Peyer's patch (tissue), 4 donors: ENCODE measurements at places on chromosomes 6 and 20. TPM values are rescaled to one million over a fixed set of nuclear protein-coding genes. Genes with fewer than 3 reads are reported as not detected.

- no peak overlapping the region for H3K27ac ChIP-seq
Observed at GRCh38 chr20:46334303-46334904, 26.1 kb upstream of the CDH22 start.

CRYBG1 gene
- total RNA-seq: 60.2 TPM

DNA sequence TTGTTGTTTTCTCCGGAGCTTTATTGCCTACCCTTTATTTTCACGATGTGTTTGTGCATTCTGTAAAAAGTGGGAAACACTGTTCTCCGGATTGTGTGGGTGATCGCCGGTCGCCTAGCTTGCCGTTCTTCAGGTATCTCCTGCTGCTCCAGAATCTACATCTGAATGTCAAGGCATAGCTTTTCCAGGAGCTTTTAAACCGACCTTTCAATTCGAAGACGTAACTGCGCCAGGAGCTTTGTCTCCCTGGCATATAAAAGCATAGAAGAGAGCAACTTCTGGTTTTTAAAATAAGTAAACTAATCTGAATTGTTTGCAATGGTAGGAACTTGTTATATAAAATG is 96.0 kb downstream of the HFE start:
- no peak overlapping the region for H3K27ac ChIP-seq
- DNase-seq: no peak
- H3K36me3 ChIP-seq: no peaks in the 10 kb centered on the region
- no peaks in the 10 kb centered on the region for H3K27me3 ChIP-seq

PKIB gene
- total RNA-seq: 119 TPM

DNA sequence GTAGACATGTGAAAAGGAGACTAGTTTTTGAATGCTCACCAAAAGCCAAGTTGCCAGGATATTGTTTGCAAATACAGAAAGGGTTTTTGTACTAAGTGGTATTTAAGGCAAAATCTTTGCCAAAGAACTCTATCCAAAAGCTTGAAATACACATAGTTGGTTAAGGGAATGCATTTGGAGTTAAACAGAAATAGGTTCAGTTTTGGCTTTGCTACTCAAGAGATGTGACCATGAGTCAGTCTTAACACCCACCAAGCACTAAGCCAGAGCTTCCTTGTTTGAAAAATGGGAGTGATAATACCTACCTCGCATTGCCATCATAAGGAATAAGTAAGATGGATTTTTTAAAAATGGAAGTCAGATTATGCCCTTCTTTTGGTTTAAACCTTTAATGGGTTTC is 191.7 kb upstream of the LAMP5 start:
- H3K4me3 ChIP-seq: no peak overlapping the region
- no peaks in the 10 kb centered on the region for H3K27me3 ChIP-seq
- H3K36me3 ChIP-seq: no peaks in the 10 kb centered on the region
- DNase-seq: no peak

DNA sequence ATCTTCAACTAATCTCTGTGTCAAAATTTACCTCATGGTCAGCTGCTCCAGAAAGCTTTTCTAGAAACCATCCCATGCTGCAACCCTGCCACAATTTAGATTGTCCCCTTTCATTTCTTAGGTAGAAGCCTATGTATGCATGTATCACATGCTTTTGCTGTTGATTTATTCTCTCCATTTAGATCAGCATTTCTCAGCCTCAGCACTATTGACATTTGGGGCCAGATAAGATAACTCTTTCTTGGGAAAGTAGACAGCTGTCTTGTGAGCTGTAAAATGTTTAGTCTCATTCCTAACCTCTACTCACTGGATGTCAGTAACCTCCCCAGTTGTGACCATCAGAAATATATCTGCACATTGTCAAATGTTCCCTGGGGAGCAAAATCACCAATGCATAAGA is 99.0 kb downstream of the PLCB1 start:
- no peak overlapping the region for H3K27ac ChIP-seq
- no peak for DNase-seq
- H3K27me3 ChIP-seq: no peaks in the 10 kb centered on the region
- H3K36me3 ChIP-seq: no peaks in the 10 kb centered on the region
- no peak overlapping the region for H3K4me3 ChIP-seq

GRCh38 chr6:39059496-39060310 is 11.1 kb downstream of the GLP1R start:
- H3K27ac ChIP-seq: no peak overlapping the region
- no peaks in the 10 kb centered on the region for H3K4me1 ChIP-seq
- no peak overlapping the region for H3K4me3 ChIP-seq
- DNase-seq: no peak

GRCh38 chr6:114042267-114043016 is 71.5 kb upstream of the HDAC2 start:
- no peaks in the 10 kb centered on the region for H3K4me1 ChIP-seq
- no peak overlapping the region for H3K4me3 ChIP-seq
- no peaks in the 10 kb centered on the region for H3K27me3 ChIP-seq
- H3K27ac ChIP-seq: no peak overlapping the region
- no peak for DNase-seq

DNA sequence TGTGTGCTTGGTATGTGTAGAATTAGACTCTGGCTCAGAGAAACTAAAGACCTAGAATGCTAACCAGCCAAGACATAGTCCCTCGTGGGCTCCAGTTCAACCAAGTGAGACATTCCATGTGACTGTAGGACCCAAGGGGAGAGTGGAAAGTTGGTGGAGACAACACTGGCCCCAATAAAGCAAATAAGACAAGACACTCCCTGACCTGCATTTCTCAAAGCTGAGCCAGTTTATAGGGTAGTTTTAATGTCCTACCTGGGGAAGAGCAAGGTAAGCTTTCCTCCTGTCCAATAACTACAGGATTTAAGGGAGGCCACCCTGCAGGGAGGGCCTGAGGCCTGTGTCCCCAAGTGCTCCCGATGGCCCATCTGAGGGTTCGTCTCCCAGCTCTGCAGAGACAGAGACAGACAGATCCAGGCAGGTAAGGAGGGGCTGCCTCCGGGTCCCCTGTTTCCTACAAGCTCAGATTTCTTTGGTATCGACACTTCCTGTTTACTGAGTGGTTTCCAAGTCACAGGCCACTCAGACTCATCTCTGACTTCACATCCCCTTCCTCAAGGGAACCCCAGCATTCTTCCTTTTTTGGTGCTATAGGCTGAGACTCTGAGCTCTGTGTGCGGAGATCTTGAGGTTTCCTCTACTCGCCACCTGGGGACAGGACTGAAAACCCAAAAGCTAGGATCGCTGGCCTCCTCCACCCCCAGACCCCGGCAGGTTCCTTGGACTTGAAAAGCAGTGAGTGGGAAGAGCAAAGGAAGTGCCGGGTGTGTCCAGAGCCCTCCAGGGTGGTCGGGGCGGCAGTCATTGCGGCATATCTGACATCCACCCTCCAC is 92.4 kb downstream of the PRND start:
- DNase-seq: peak; percentile 85
- H3K4me3 ChIP-seq: peak overlapping the region; percentile 36
- H3K36me3 ChIP-seq: no peaks in the 10 kb centered on the region
- no peaks in the 10 kb centered on the region for H3K27me3 ChIP-seq
